ENCODE measurements at places on chromosomes 2 and 18.
A peak's percentile ranks its signal among the peaks of the same experiment; 100 is the strongest.

DNA sequence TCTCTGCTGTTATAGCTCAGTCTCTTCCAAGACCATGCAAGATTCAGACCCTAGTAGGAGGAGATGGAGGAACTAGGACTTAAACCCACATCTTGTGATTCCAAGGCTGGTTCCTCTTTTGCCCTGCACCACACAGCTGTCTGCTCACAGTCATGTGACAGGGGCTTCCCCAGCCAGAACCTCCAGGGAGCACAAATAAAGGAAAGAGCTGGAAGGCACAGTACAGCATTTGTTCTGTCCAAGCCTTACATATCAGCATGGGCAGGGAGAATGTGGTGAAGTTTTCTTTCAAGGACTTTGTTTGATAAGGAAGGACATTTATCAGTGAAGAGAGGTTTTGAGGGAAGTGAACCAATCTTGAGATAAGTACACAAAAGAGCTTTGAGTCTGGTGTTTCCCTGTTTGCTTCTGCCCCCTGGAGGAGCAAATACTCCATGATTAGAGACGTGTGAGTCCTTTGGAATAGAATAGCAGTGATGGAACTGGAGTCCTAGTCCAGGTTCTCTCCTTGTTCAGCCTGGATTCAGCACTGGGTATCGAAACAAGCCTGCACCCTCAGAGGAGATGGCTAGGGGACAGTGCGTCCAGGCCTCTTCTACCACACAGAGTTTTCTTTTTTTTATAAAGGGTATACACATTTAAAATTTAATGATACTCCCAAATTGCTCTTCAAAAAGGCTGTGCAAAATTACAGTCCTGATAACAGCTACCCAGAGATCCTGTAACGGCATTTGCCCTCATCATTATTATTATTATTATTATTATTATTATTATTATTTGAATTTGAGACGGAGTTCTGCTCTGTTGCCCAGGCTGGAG is 24.6 kb upstream of the CASP10 start:
- peak; percentile 58 for DNase-seq

DNA sequence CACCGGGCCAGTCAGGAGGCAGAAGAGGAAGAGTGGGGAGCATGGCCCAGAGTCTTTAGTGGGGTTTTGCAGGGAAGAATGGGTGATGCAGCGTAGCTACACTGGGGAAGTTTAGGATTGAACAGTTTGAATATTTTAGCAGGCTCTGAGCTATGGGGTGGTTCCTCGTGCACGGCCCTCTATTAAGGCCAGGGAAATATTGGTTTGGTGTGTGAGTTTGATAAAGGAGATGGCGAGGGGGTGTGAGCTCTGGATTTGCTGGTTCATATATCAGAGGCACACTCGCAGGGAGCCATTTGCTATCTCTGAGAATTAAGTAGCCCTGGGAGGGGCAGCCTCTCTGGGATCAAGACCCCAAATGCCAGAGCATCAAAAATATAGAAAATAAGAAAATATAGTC is 50.1 kb downstream of the BOLA3 start:
- no peak for DNase-seq

- DNase-seq, result no peak
These were observed 1718.6 kb downstream of the SUCLG1 start for GRCh38 chr2:82740527-82740926.

- DNase-seq, result no peak
These were observed 17.3 kb downstream of the RAB12 start for GRCh38 chr18:8626414-8627106.

DNA sequence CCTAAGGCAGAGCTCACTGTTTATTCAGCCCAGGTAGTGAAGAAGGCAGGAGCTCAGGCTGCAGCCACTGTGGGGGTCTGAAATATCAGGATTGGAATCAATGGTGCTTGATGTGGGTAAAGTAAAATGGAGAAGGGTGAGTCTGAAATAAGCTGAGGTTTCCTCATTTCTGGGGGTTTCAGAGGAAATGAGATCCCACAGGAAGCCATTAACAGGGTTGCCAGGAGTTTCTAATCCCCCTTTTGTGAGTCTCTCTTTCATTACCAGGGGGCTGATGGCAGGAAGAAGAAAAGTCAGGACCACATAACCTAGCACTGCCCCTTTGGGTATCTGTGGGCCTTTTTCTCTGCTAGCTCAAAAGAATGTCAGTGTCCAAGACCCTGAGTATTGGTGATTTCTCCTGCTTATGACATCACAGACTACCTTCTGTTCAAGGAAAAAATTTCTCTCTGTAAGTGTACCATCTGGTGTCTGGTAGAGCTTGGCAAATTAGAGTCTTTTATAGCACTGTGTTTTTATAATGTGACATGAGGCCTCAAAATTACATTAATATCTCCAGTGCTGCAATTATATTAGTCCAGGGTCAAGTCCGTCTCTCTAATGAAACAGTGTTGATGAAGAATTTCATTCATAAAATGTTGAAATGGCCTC is 56.0 kb downstream of the LBH start:
- no peak for DNase-seq

- no peak for DNase-seq
These were observed 1310.9 kb upstream of the TMEFF2 start for GRCh38 chr2:193505620-193506019.

DNA sequence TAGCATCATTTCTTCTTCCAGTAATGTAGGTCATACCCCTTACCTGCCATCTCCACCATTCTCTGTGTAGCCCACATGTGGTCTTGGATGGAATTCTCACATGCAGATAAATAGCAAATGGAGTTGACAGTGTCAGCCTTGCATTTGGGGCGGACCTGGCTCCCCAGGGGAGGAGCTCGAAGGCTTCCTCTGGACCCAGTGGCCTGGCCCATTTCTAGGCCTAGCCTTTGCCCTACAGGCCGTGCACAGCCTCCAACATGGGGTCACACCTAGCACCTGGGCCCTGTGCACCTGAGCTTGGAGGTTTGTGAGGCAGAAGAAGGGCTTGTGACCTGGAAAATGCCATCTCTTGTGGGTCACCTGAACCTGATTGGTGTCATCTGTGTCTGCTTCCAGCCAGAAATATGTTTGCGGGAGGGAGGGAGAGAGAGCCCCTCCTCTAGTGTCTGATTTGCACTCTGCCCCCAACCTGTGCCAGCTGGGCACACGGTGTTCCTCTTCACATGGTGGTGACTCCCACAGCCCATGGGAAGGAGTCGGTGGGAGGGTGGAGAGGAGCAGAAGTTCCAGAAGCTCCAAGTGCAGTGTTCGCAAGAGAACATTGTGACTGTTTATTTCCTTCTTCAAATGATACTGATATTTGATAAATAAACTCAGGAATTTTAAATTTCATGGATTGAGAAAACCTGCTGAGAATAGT is 33.0 kb downstream of the ITGB1BP1 start:
- DNase-seq, result no peak

DNA sequence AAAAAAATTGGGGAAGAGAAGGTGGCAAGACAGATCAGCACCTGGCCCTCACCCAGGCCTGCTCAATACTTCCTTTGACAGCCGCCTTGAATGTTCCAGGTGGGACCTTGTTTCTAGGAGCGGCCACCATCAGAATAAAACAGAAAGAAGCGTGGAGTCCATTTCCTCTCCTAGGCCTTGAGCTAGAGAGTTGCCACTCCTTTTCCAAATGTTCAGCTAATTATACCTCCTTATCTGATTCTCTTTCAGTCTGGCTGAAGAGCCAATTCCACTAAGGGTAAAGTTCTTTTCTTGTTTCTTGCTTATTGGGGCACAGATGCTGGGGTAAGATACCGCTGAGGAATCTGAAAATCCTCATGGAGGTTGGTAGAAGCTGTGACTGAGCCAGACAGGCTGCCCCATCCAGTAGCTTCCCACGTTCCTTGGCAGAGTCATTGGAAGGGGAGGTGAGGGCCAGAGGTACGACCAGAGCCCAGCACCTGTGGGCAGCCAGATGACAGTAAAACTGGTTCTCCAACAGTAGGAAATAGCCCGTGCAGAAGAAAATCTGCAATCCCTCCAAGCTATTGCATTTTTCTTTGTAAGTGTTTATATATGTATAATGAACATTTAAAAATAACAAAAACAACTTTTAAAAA is 51.5 kb downstream of the PLB1 start:
- no peak for DNase-seq

DNA sequence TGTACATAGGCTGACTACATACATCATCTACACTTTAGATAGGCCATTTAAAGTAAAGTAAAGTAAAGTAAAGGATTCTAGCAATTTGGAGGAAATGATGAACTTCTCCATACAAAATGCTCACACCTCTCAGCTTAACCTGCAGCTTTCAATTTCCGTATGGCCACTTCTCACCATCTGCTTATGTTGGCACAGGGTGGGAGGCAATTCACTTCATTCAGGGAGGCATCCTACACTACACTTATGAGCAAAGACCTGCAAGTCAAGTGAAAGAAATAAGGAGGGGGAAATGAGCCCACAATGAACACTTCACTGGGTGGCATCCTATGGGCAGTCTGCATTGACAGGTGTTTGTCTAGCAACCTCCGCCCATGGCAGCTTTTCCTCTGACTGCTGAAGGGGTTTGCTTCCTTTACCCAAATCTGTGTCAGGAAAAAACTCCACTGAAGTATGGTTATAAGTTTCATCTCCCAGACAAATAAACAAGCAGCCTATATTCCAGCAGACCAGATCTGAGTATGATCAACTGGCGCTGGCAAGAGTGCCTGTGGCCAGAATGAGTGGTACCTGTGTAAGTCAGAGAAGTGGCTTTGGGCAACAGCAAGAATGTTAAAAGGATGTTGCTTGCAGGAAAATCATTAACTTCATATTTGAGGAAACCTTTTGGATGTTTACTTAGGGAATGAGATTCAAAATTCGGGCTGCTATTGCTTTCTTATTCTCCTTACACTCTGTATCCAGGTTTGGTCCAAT is 449.1 kb downstream of the TGIF1 start:
- no peak for DNase-seq

GRCh38 chr2:144067506-144067905 is 452.4 kb downstream of the ZEB2 start:
- DNase-seq, result no peak

DNA sequence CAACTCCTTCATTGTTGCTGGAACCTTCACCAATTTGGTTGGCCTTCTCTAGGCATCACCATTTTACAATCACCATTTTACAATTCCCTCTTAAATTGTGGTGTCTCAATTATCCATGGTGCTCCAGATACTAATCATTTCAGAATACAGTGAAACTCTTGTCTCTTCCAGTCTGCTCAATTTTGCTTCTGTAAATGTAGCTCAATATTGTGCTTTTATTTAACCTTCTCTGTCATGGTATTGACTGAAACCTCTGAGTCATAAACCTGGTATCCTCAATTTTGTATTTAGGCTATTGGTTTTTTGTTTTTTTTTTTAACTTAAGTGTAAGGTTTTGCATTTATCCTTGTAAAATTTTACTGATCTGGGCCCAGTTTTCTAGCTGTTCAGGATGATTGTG is 16.1 kb downstream of the STRADB start:
- DNase-seq, result no peak

GRCh38 chr2:231470246-231470900 is 6.1 kb upstream of the NCL start:
- no peak for DNase-seq

DNA sequence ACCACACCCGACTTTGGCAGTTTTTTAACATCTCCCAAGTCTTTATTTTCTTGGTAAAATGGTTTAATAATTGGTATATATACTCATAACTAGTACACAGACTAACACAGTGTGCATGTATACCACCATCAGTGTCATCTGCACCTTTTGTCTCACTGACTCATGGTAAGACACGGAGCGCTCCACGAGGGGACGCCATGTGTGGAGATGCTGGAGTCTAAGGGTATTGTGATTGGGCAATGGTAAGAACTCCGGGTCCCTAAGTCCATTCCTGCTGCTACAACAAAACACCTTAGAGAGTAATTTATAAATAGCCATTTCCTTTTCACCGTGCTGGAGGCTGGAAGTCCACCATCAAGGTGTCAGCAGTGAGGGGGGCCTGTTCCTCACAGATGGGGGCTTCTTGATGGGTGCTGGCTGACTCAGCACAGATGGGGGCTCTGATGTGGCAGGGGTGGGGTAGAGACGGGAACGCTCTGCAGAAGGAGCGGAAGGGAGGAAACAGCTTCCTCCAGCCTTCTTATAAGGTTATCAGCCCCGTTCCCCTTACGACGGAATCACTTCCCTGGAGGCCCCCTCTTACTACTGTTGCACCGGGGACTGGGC is 42.0 kb upstream of the EDAR start:
- no peak for DNase-seq

DNA sequence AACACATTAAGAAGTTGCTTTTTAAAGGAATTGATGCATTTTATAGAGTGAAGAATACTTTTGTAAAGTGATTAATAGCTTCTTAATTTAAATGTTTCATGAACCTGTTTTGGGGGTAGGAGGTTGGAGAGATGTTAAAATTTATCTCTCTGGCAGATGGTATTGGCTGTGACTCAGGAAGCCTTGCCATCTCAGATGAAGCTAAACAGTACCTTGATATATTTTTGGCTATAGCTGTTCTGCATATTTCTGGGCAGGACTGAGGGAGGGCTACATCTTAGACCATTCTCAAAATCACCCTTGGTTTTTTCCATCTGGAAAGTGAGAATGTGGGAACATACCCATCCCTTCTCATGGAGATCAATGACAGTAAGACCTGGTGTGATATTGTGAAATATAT is 13.4 kb downstream of the CAPN14 start:
- no peak for DNase-seq

- no peak for DNase-seq
These were observed 71.1 kb downstream of the LDLRAD4 start for GRCh38 chr18:13289481-13290205.

DNA sequence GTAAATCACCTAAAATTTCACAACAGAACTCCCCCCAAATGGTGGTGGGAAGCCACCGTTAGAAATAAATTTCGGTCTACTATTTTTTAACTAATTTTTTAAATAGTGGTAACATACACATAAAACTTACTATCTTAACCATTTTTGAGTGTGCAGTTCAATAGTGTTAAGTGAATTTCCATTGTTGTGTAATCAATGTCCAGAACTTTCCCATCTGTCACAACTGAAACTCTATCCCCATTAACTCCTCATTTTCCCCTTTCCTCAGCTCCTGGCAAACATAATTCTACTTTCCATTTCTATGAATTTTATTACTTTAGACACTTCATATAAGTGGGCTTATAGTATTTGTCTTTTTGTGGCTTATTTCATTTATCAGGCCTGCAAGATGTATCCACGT is 34.1 kb upstream of the HNMT start:
- no peak for DNase-seq

GRCh38 chr2:206193671-206194357 is 34.1 kb downstream of the EEF1B2 start:
- no peak for DNase-seq

DNA sequence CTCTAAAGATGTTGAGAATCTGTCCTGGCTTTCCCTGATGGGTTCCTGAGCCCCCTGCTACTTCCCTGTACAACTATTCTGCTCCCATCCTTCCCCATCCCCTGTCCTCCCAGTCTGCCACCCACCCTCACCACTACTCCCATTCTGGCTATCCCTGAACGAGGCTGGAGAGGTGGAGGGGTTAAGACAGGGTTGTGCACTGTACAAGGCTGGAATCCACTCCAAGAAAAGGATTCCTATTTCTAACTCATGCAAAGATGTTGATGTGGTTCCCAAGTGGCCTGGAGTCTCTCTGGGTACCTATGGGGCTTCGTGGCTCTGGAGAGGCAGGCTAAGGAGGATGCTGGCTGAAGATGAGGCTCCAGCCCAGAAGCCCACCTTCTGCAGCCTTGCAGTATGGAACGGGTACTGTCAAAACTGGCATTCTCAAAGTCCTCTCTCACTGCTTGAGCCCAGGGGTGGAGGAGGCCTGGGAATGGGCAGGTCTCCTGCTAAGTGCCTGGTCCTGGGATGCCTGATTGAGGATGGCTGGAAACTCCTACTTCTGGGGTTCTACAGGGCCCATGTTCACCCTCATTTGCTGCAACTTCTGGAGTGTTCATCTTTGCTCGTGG is 1.3 kb upstream of the FEV start:
- peak; percentile 37 for DNase-seq

All from posterior cingulate gyrus (tissue), 11 donors.